Mesenchymal stem cell (in vitro differentiated cells and primary cell): ENCODE measurements at places on chromosomes 13 and 19.

DNA sequence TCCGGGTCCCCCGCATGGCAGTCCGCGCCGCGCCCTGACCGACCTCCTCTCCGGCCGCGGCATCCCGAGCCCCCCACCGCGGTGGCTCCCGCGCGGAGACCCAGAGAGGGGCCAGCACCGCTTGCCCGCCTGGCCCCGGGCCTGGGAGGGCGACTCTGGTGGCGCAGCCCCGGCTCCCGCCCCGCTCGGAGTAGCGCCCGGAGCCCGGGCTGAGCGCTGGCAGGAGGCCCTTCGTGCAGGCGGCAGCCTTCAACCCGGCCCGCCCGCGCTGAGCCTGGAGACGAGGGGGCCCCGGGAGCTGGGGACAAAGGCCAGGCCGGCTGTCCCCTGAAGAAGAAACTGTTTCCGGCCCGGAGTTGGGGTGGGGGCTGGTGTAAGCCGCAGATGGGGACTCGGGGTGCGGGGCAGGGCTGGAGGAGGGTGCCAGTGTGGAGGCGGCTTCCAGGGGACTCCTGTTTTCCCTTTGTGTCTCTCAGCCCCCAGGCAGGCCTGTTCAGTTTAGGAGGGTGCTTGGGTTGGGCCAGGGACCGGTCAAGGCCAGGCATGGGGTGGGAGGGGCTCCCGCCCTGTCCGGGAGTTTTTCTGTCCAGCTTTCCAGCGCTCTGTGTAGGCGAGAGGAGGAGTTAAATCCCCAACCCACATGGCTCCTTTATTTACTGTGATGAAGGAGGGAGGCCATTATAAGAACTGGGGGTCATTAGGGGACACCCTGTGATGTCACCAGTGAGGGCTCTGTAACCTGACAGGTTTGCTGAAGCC is 935 bp downstream of the LRP3 start:
- peak; percentile 66 for DNase-seq

DNA sequence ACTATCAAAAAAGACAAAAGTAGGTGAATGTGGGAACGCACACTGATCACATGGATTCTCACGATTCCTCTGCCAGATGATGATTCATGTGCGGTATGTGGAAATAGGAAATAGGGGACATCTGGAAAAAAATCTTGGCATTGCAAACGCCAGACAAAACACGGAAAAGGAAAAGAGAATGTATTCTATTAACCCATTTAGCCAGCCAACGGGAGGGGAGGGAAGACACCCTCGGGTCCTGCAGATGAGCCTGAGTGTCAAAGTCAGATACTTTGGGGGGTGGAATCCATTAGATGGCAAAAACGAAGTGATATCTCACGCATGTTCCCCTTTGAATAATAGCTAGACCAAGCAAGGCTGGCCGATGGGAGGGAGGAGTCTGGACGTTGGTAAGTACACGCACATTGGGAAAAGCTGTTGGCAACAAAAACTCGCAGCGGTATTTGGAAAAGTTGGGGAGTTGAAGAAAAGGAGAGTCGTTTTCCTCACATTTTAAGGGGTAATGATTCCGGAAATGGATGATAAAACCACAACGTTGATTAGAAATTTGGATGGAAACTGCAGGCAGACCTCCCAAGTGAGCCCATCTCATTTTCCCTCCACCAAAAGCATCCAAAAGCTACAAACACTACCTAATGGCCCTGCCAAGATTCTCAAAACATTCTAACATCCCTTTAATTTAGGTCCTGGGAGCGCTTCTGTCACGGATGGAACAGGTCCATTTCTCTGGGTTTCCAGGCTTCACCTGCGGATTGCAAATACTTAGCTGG is 73.6 kb downstream of the COL4A1 start:
- peak; percentile 86 for DNase-seq

- no peak for DNase-seq
These were observed 462.9 kb downstream of the ITGBL1 start for GRCh38 chr13:101915331-101915730.

GRCh38 chr19:3780786-3781304 is 5.3 kb downstream of the MATK start:
- no peak for DNase-seq

DNA sequence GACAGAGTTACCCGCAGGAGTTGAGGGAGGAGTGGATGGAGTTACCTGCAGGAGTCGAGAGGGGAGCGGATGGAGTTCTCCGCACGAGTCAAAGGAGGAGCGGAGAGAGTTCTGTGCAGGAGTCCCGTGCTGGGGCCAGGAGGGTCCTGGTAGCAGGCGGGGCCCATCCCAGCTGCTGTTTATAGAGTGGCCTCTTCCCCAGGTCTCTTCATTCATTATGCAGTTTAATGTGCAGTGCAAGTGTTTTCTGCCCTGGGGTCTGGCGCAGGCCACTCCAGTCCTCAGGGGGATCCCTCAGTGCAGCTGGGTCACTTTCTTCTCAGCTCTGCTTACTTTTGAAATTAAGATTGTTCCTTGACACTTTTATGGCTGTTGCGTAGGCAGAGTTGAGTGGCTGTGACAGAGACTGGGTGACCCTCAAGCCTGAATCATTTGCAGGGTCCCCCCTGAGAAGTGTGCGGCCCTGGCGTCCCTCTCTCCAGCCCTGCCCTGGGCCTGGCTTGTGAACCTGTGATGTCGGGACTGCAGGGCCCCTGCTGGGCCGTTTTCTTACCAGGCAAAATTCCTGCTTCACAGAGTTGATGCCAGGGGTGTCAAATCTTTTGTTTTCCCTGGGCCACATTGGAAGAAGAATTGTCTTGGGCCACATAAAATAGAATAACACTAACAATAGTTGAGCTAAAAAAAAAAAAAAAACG is 17.9 kb downstream of the TFDP1 start:
- no peak for DNase-seq

GRCh38 chr13:110017379-110017778 is 231.0 kb upstream of the IRS2 start:
- peak; percentile 90 for DNase-seq
